ENCODE measurements at places on chromosomes 16 and 17.

DNA sequence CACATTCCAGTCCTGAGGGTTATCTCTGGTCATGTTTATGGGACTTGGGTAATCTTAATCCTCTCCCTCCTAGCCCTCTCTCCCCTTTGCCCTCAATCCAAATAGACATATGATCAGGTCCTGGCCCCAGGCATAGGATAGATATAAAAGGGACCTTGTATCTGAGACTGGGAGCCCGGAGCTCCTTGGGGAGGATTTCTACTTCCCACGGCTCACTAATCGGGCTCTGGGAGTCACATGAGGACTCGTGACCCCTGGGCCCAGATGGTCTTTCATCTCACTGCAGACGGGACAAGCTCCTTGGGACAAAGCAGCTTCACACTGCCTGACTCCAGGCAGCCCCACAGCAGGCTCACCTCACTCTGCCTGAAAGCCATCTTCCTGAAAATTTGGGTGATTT, 57.8 kb upstream of the LYRM9 start:
- H3K4me1 ChIP-seq: no peaks in the 10 kb centered on the region
- no peak overlapping the region for H3K27ac ChIP-seq
- no peak for DNase-seq
- H3K27me3 ChIP-seq: no peaks in the 10 kb centered on the region
- H3K4me3 ChIP-seq: no peak overlapping the region
- H3K36me3 ChIP-seq: no peaks in the 10 kb centered on the region

- H3K27me3 ChIP-seq: no peaks in the 10 kb centered on the region
- no peak overlapping the region for H3K27ac ChIP-seq
- H3K4me3 ChIP-seq: no peak overlapping the region
- H3K36me3 ChIP-seq: no peaks in the 10 kb centered on the region
- H3K4me1 ChIP-seq: no peaks in the 10 kb centered on the region
Observed at GRCh38 chr17:14373614-14374259, 72.9 kb downstream of the HS3ST3B1 start.

GRCh38 chr17:44221862-44222111, 2.3 kb upstream of the UBTF start:
- H3K4me3 ChIP-seq: peak overlapping the region; percentile 96
- no peaks in the 10 kb centered on the region for H3K36me3 ChIP-seq
- no peak for DNase-seq
- H3K27ac ChIP-seq: peak overlapping the region; percentile 90
- H3K27me3 ChIP-seq: no peaks in the 10 kb centered on the region

- H3K4me1 ChIP-seq: no peaks in the 10 kb centered on the region
- no peak overlapping the region for H3K27ac ChIP-seq
- no peaks in the 10 kb centered on the region for H3K36me3 ChIP-seq
- no peaks in the 10 kb centered on the region for H3K27me3 ChIP-seq
- DNase-seq: no peak
Observed at GRCh38 chr16:65069065-65069464, 52.8 kb downstream of the CDH11 start.

DNA sequence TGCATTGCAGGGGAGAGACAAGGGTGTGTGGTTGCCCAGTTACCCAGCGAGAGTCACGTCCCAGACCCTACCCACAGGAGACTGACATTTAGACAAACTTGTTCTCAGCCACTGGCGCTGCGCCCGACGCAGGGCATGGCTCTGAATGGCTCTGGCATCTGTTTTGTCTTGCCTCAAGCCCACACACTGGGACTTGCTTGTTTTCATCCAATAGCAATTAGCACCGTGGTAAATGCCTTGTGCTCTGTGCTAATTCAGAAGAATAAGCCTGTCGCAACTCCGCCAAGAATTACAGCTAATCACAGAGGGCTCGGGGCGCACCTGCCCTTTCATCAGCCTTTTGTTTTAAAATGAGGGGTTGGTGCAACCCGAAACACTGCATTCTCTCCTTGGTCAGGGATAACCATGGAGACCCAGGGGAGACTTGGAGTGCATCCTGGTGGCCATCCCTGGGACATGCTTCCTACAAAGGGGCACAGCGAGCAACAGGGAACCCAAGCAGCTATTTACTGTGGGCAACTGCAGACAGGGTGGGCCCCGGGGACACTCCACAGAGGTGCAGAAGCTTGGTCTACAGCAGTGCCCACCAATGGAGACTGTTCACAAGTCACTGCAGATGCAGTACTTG, 220.6 kb upstream of the ZFHX3 start:
- H3K4me3 ChIP-seq: no peak overlapping the region
- no peaks in the 10 kb centered on the region for H3K27me3 ChIP-seq
- H3K27ac ChIP-seq: no peak overlapping the region
- no peaks in the 10 kb centered on the region for H3K36me3 ChIP-seq
